AG08396 (cell line): ENCODE measurements at places on chromosomes 16 and 17.

- DNase-seq, result no peak
These were observed 36.6 kb downstream of the PHLPP2 start for GRCh38 chr16:71687861-71688260.

GRCh38 chr17:38588788-38589174, 17.0 kb downstream of the SRCIN1 start:
- no peak for DNase-seq

GRCh38 chr17:43530288-43531081, 15.7 kb downstream of the ETV4 start:
- peak; percentile 77 for DNase-seq

DNA sequence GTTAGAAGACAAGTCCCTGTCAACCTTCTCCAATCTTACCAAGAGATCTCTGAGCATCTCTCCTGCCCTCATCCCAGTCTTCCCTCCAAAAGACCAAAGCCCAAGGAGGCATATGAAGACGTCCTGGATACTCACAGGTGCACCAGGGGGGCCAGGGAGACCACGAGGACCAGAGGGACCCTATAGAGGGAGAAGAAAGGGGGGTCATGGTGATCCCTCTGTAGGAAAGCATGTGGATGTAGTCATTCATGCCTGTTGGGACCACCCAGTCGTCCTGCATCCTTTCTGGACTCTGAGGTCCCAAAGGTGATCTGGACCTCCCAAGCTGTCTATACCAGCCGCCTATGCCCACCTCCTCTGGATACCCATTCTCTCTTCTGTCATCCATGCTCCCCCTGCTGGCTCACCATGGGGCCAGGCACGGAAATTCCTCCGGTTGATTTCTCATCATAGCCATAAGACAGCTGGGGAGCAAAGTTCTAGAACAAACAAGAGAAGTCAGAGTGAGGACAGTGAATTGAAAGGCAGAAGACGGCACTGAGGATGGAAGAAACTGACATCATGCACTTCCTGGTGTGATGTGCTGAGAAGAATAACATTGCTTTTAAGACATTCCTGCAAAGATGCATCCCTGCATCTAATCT, 3.3 kb downstream of the COL1A1 start:
- DNase-seq, result no peak

GRCh38 chr17:66466106-66466820, 163.8 kb downstream of the PRKCA start:
- no peak for DNase-seq

GRCh38 chr17:39800540-39800939, 62.8 kb downstream of the GRB7 start:
- DNase-seq, result no peak

GRCh38 chr16:89344846-89345611, 127.5 kb downstream of the ZNF778 start:
- no peak for DNase-seq

DNA sequence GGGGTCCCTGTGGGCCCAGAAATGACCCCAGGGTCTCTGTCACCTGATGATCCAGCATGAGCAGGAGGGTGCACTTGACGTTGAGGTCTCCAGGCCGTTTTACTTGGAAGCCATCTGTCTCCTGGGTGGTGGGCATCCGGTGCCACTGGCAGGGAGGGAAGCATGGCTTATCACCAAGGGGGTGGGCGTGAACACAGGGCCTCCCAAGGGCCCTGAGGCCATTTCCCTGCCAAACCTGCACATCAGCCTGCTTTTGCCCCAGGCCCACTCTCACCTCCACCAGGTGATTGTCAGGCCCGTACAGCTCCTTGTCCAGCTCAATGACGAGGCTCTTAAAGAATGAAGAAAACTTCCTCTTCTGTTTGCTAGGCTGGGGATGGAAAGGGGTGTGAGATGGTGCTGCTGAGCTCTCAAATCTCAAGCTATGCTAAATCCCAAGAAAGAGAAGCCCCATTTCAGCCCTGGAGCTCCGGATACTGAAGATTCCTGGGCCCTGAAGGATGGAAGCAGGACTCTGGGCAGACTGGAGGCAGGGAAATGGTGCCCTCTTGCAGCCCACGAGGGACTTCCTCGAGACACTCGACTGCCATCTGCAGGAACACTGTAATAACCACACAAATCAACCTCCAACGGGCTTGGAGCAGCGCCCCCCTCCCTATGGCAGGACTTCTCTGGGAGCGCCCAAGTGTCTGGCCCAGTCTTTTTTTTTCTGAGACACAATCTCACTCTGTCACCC, 7.1 kb upstream of the FTSJ3 start:
- DNase-seq, result peak; percentile 73

GRCh38 chr16:57837305-57838125, 35.2 kb upstream of the KIFC3 start:
- no peak for DNase-seq

DNA sequence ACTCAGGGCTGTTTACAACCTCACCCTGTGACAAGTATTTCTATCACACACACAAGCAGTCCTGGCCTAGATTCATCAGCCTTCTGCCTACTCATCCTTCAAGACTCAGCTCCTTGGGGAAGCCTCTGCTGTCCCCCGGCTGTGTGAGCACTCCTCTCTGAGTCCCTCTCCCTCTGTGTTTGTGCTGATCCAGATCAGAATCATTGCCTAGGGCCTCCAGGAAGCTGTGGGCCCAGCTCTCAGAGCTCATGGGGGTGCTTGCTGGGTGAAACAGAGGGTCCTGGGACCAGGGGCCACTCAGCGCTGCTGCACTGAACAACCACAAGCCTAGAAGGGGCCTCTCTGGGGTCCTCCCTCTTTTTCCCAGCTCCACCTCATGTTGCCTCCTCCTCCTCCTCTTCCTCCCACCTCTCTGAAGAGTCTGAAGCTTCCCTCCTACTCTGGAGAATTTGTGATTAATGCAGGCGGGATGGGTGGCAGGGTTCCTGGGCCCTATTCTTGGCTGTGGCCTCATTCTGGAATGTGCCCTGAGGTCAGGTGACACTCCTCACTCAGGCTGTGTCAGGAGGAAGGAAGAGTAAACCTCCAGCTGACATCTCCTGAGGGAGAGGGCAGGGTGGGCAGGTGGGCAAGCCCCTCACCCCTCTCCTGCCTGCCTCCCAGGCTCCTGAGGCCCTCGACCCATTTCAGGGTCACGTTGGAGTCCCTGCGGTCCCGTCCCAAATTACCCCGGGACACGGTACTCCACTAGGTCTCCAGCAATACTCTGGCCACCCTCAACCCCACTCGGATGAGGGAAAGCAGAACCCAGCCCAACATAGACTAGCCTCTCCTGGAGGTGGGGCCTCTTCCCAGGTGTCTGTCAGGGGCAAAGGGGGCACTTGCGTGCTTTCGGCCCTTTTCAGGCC, 10.1 kb downstream of the WFIKKN2 start:
- DNase-seq, result peak; percentile 63

DNA sequence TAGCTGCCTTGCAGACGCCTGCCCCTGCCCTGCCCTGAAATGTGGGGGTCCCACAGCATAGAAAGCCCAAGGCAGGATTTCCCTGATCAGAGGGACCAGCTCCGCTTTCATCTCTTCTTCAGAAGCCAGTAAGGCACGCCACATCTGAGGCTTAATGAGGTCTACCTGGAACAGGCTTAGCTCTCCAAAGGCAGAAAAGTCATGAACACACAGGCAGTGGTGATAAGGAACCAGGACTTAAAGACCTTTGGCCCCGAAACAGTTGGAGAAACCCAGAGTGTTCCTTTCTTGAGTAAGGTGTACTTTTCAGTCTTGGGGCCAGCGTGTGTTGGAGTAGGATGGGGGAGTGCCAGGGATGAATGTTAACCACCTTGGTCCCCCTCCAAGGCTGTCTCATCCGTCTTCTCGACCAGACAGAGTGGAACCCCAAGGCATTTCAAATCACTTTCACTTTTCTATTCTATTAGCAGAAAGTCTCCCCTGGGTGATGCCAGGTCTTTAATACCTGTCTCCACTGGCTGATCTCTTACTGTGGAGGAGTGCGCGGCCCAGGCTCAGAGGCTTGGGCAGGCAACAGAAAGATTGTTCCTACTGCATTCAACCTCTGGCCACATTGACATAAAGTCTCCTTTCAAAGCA, 43.9 kb downstream of the TMEM186 start:
- DNase-seq, result no peak

DNA sequence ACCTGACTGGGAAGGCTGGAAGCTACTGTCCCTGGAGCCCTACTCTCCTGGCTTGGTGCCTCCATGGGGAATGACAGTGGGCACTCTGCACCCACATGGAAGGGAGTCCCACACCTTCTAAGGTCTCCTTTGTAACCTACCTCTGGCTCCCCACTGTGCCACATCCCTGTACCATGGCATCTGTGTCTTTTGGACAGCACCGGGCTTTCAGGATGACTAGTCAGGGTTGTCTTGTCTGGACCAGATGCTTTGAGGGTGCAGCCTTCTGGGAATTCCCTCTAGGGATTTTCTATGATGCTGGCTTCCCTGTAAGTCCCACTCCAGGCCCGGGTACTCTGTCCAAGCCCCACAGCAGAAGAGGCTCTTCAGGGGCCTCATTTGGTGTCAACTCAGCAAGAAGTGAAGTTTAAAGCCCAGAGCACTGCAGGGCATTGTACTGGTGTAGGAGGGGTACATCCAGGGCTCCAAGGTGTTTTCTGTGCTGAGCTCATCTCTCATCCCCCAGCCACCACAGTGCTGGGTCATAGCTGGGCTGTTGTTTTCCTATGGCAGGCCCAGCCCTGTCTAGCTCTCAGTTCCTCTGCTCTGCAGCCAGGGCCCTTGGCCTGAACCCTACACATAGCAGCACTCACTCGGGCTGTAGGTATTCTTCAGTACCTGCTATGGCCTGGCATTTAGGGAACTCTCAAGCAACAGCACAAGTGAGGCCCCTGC, 255.3 kb downstream of the CPPED1 start:
- no peak for DNase-seq

GRCh38 chr17:79795795-79796443, 958 bp downstream of the CBX8 start:
- DNase-seq, result no peak

- no peak for DNase-seq
These were observed 2.2 kb upstream of the ALDOA start for GRCh38 chr16:30063278-30063892.
